Activated T-cell treated with anti-CD3 and anti-CD28 coated beads, Interleukin-2, amount 50 U/mL, for 4 hours (primary cell): ENCODE measurements at places on chromosomes 7 and 10. TPM values are rescaled to one million over a fixed set of nuclear protein-coding genes. Genes with fewer than 3 reads are reported as not detected.

PAPSS2 gene
- total RNA-seq = 0.43 TPM

PAPOLB gene
- 0.05 TPM for total RNA-seq

C10orf95 gene
- total RNA-seq = 0.45 TPM

GRCh38 chr7:711093-711921 is 15.2 kb upstream of the DNAAF5 start:
- DNase-seq = no peak

DNA sequence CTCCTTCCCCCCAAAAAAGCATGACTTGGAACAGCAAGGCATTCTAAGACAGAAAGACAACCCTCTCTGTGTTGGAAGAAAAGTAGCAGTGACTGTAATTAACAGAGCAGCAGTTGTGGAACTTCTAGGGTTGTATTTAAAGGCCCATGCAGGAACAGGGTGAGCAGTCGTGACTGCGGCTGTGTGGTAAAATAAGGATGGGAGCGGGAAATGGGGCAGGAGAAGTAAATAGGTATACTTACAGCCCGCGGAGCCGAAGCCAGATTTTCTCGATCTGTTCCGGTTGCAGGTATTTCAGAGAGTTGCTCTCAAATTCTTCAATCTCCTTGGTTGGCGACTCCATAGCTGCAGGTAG is 179 bp downstream of the PDE1C start:
- DNase-seq = no peak
